Forelimb muscle (tissue), 1 donor: ENCODE measurements at places on chromosomes 3 and 15. TPM values are rescaled to one million over a fixed set of nuclear protein-coding genes. Genes with fewer than 3 reads are reported as not detected.

SLC27A2 gene
- polyA plus RNA-seq = 0.09 TPM

SLC22A14 gene
- polyA plus RNA-seq = 0.39 TPM

TPRG1 gene
- 2.7 TPM for polyA plus RNA-seq

C2CD4A gene
- polyA plus RNA-seq = 0.04 TPM

GLDN gene
- 0.43 TPM for polyA plus RNA-seq

DNA sequence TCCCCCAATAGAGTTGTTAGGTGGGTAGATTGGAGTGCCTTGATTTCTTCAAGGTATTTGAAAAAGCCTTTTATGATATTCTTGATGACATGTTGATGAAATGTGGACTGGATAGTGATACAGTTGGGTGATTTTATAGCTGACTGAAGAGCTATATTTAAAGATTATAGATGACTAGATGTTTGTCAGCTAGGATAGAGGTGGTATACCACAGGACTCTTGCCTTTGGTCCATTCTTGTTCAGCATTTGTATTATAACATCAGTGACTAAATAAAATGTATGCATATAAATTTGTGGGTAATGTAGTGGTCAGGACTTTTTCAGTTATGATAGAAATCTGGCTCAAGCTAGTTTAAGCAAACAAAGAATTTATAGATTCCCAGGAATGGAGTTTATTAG lies 143.9 kb downstream of the ZNF609 start:
- DNase-seq = no peak

- DNase-seq = no peak
Measured at GRCh38 chr3:126356373-126357264, 589 bp downstream of the KLF15 start.

DNA sequence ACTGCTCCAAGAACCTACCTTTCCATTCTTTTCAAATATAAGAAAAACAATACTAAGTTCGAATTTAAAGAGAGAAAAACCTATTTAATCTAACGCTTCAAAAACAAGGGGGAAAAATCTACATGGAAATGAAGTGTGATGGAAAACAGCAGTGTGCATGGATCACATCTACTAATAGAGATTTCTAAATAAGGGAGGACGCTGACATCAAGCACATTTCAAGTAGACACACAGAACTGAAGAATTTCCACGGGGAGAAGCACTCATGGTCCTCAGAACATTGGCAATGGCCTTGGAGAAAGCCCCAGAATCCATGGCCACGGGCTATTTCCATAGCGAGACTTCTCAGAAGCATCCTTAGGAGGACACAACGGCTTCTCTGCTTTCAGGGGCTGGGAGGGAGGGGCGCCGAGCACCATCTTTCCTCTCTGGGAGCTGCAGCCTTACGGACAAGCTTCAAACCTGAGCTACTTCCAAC lies 1.0 kb downstream of the TASOR start:
- DNase-seq = no peak

DNA sequence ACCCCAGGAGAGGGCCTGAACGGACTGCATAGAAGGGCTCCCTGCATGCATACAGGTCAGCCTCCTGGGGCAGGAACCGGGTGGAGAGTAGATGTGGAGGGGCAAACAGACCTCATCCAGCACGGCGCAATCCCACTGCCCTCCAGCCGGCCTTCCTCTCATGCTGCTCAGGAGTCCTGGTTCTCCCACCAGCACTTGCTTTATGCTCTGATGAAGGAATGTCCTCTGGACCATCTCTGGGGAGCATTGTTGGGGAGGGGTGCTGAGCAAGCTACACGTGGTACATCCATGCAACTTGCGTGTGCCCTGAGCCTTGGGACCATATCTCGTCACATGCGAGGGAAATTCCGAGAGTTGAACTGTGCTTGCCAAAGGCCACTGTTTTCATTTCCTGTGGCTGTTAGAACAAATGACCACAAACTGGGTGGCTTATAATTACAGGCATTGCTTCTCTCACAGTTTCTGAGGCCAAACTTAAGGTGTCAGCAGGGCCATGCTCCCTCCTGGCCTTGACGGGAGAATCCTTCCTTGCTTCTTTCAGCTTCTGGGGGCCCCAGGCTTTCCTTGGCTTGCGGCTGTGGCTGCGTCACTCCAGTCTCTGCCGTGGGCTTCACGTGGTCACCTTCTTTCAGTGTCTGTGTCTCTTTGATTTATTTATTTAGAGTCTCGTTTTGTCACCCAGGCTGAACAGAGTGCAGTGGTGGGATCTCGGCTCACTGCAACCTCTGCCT lies 12.2 kb downstream of the SELENOS start:
- DNase-seq = no peak

DNA sequence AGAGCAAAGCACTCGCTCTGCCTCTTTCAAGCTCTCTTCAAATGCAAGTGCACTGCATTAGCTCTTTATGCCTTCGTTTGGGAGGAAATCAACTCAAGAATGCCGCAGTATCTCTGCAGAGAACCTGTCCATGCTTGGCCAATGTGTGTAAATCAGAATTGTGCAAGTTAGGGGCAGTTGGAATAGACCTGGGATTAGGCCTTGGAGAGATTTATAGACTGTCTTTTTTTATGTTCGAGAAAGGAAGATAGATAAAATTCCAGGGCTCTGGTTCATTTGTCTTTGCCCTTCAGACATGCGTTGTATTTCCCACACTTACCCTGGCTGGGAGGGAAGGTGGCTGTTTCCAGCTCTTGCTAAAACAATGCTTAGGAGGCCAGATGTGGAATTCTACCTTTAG lies 163.7 kb downstream of the MOBP start:
- DNase-seq = no peak

- no peak for DNase-seq
Measured at GRCh38 chr15:101121511-101122090, 130.2 kb downstream of the CHSY1 start.

- DNase-seq = no peak
Measured at GRCh38 chr3:134486577-134487041, 752 bp downstream of the CEP63 start.

- no peak for DNase-seq
Measured at GRCh38 chr3:162368417-162368816, 871.8 kb downstream of the OTOL1 start.

DNA sequence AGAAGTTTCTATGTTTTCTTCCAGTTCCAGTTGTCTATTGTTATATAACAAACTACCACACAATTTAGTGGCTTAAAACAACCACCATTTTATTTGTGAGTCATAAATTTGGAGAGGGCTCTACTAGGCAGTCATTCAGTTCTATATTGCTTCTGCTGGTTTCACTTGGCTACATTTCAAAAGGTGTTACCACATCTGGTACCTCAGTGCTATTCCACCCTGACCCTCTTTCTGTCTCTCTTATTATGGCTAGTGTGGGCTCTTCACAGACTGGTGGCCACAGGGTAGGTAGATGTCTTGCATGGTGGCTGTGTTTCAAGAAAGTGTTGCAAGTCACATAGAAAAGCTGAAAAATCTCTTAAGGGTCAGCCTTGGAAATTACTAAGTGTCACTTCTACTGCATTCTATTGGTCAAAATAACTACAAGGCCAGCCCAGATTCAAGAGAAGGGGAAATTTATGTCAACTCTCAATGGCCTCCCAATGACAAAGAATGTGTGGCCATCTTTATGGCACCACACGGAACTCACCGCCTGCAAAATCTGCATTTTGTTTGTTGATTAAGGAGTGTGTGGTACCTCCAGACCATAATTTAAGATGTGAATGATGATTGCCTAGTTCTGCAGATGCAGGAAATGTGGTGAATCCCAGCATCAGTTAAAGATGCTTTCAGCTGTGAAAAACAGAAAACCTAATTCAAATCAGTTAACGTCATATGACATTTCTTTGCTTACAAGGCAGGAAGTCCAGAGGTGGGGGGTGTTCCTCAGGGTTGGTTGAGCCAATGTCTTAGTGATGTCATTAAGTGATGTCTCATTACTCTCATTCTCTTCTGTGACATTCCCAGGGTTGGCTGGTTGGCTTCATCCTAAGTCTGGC lies 105.8 kb upstream of the RASGRP1 start:
- DNase-seq = no peak

- DNase-seq = no peak
Measured at GRCh38 chr3:155179966-155180757, 100.0 kb downstream of the MME start.

GRCh38 chr3:132161608-132162007 lies 126.8 kb upstream of the CPNE4 start:
- no peak for DNase-seq
